ENCODE measurements at places on chromosomes 6 and 20.

- DNase-seq = no peak
These were observed 111.6 kb downstream of the TINAG start for GRCh38 chr6:54419885-54420284.

GRCh38 chr6:41922154-41922553, 855 bp downstream of the BYSL start:
- no peak for DNase-seq

- no peak for DNase-seq
These were observed 300.6 kb upstream of the ECI2 start for GRCh38 chr6:4435981-4436445.

DNA sequence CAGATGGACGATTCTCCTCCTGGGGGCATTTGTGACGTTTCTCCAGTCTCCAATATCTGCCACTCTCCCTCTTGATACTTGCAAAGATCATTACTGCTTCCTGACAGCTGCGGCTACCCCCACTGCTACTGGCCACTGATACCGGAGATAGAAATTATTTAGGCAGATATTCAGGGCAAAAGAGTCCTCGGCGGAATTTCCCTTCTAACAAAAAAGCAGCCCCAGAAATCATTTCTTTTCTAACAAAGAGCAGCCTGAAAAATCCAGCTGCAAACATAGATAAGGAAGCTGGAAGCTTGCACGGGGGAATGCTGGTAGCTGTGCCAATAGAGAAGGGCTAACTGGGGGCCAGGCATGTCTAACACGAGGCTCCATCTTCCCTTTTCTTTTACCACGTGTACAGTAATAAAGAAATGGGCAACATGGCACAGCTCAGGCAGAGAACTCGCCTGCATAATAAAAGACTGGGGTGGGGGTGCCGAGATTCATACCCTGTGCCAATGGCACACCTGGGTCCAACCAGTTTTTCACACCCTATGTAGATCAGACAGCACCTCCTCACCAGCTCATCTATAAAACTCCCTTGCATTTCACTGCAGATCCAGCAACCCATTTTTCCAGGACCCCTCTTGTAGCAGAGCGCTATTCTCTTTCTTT, 6.1 kb downstream of the TP53RK start:
- DNase-seq = no peak

DNA sequence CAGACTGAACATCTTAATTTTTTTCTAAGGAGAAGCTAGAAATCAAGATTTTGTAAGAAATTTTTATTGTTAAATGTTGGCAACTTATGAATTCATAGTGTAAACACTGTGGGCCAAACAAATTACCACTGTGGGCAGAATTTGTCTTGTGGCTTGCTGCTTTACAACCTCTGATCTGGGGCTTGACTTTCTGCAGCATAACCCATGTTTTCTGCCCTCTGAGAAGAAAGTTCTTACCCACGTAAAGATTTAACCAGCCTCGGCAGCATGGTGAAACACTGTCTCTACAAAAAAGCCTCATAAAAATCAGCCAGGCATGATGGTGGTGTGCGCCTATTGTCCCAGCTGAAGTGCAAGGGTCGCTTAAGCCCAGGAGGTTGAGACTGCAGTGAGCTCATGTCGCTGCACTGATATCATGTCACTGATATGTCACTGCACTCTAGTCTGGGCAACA, 12.9 kb downstream of the ITCH start:
- DNase-seq = no peak

DNA sequence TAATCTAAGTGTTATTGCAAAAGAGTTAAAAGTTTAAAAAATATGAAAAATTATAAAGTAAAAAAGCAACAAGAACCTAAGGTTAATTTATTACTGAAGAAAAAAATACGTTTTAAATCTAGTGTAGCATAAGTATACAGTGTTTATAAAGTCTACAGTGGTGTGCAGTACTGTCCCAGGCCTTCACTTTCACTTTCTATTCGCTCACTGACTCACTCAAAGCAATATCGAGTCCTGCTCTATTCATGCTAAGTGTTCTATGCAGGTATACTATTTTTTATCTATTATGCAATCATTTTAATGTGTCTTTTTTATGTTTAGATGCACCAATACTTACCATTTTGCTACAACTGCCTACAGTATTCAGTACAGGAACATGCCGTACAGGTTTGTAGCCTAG, 113.0 kb downstream of the MANEA start:
- no peak for DNase-seq

- DNase-seq = no peak
These were observed 176.1 kb downstream of the TRIM27 start for GRCh38 chr6:28747631-28748157.

DNA sequence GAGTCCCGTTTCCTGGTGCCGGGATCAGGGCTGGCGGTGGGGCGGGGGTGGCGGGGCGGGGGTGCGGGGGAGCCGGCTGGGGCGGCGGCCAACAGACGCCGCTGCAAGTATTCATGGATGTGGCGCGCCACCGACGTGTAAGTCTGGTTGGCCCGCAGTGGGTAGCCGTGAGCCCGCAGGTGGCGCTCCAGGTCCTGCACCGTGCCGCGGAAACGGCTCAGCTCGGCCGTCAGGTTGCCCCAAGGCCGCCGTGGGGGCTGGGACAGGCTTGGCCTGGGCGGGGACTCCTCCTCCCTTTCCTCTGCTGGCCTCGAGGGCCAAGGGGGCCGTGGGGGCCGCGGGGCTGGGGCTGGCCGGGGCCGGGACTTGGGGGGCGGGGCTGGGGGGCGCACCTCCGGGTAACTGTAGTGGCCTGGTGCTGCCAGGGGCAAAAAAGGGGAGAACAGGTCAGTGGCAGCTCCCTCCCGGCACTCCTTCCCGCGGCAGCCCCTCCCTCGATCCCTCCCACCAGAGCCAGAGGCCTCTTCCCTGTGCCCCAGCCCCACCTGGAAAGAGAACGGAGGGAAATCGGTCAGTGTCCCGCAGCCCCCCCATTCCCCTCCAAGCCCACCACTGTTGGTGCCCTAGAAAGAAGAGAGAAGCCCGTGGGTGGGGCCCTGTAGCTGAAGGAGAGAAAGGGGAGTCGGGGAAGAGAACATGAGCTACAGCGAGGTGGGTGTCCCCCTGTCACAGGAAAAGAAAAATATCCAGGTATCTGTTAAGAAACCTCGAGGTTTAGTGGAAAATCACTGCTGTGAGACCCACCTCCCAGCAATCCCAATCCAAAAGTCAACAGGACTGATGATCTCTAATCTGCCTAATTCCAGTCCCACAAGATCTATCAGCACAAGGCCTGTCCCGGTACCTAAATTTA, 21.3 kb downstream of the TNXB start:
- DNase-seq = no peak

DNA sequence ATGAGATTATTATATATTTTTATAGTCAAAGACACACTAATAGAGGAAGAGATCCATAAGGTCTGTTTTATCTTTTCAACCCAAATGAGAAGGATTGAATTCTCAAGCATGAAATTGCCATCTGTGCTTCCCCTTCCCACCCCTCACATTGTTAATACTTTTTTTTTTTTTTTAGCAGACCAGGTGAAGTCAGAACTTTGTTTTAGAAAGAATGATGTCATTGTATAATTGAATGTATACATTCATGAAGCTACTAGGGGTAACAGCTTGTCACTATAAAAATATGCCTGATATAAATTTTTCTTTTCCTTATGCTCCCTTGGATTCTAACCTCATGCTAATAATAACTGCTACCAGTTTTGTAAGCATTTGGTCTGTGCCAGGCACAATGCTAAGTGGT, 88.9 kb downstream of the TFAP2B start:
- no peak for DNase-seq

GRCh38 chr6:12973386-12973785, 256.8 kb downstream of the PHACTR1 start:
- peak; percentile 22 for DNase-seq

DNA sequence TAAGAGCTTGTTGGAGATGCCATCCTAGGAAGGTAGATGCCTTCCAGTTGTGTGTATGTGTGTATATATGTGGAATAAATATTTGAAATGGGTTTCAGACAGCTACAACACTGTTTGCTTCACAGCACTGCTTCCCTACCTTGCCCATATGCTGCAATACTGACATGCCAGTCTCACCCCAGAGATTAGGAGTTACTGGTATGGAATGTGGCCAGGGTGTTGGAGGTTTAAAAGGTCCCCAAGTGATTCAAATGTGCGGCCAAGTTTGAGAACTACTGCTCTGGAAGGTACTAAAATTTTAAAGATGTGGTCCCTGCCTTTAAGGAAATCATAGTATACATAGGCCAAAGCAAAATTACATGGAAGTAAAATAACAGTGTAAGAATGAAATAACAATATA, 39.5 kb downstream of the BCKDHB start:
- DNase-seq = no peak

- DNase-seq = no peak
These were observed 81.7 kb downstream of the ARHGAP18 start for GRCh38 chr6:129628101-129628815.

DNA sequence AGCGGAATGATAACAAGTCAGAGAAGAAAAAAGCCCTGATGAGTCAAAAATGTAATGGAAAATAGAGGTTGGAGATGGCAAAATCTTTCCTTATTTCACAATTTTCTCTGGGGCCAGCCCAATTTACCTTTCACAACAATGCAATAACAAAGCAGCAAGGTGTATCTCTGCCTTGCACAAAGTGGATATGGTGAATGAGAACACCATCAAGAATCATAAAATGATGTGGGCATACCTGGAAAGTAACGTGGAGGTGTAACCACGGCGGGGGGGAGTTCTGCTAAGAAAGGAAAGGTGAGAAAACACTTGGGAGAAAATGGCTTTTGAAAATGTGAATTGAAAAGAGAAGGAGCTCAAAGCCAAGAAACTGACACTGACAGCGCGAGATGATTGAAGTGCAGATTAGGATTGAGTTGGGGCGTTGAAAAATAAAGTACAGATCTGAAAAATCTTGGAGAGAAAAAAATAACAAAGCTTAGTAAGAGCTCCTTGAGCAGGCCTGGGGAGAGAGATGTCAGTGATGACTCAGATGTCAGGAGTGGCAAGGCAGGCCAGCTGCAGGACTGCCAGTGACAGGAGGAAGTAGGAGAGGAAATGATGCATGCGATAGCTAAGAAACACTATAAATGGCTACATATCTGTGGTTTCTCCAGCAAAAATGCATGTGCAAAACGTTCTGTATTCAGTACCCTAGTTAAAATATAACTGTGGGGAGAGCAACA, 26.2 kb downstream of the ARHGAP18 start:
- DNase-seq = peak; percentile 92

GRCh38 chr6:168225471-168225911, 94.1 kb downstream of the DACT2 start:
- no peak for DNase-seq

DNA sequence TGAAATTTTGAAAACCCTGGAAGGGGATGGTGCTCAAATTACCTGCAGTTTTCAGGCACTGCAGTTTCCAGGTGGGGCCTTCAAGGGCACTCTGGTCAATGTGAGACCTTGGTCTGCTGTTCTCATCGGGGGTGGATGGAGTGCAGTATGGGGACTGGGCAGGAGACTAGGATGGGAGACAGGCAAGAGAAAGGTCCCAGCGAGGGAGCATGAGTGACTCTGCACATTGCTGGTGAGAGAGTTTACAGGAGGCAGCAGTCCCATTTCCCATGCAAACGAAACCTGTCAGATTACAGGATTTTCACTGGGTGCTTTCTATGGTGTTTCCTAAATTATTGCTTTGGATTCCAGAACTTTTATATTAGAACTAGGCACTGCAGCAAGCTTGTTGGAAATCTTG, 73.5 kb upstream of the DTNBP1 start:
- DNase-seq = no peak

- DNase-seq = no peak
These were observed 4.1 kb downstream of the BMP7 start for GRCh38 chr20:57262301-57262700.

DNA sequence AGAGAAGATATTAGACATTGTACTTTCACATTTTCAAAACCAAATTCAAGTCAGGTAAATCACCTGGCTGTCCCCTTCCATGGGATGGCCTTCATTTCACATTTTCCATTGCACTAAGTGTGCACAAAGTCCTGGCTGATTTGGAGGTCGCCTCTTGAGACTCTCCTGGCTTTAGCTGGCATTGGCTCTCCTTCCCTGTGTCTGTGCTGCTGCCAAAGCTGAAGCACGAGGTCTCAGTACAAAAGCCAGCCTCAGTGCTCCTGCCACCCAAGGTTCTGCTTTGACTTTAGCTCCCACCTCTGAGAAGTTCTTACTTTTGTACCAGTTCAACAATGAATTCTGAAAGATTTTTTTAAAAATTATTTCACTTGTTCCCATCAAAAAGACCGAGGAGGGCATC, 289.2 kb upstream of the CNR1 start:
- DNase-seq = no peak

- DNase-seq = no peak
These were observed 373.5 kb downstream of the TBC1D32 start for GRCh38 chr6:120960761-120961160.

- DNase-seq = no peak
These were observed 300.4 kb downstream of the C6orf118 start for GRCh38 chr6:165008971-165009370.

DNA sequence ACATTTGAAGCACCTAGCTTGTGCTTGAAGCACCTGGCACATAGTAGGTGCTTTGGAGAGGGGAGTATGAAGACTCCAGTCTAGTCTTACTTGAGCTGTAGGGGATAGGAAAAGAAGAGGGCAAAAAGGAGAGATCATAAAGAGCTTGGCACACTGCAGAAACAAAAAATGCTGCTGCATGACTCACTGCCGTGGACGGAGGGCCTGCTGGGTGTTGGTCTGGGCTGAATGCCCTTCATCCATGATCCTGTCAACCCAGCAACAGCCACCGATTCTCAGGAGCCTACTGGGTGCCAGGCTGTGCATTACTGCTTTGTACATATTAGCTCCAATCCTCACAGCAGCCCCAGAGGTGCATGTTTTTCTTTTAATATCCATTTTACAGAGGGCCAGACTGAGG, 6.0 kb downstream of the PDYN start:
- no peak for DNase-seq

DNA sequence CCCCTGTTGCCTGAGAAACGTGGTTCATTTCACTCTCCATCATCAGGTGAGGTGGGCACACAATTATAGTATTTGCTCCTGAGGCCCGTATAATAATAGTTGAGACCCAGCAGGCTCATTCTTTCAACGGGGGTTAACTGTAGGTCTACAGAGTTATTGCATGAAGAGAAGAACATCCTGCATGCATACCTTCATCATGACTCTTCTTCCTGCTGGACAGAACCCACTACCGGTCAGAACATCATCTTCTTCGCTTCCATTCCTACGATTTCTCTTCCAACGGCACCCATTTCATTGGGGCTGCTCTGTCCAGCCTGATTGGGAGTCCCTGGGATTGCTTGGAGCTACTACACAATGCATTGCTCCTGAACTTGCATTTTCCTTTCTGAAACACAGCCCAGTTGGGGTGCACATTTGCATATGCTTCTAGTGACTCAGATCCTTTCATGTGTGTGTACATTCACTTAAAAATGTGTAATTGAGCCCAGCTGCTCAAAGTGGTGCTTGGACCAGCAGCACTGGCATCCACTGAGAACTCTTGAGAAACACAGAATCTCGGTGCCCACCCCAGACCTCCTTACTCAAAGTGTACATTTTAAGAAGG, 57.4 kb downstream of the SLC24A3 start:
- DNase-seq = no peak

DNA sequence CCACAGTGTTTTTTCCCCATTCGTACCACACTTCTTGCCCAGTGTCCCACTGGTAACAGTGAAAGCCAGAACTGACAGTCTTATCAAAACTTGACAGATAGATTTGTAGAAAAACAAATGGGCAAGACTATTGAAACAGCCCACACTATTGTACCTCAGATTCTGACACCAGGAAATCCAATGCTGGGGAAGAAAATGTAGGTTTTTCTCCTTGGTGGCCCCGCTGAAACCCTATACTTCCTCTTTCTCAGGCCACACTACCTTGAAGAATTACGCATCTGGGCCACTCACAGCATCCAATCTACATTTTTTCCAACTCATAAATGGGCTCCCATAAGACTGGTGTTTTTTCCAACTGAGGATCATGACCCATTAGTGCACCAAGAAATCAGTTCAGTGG, 90.9 kb upstream of the HDDC2 start:
- DNase-seq = no peak

Data from glomerular endothelial cell (primary cell).